ENCODE measurements at places on chromosomes 2 and 18.

DNA sequence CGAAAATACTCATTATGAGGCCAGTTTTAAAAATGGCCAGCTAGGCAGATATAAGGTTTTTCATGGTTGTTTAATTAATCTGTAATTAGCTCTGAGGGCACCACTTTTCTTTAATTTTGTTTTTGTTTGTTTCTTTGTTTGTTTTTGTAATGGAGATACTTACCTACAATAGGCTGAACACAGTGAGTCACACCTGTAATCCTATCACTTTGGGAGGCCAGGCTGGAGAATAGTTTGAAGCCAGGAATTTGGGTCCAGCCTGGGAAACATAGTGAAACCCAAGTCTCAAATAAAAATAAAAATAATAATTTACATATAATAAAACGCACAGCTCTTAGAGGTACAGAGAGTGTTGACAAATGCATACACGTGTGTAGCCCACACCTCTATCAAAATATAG is 56.8 kb upstream of the MSH2 start:
- DNase-seq: no peak

DNA sequence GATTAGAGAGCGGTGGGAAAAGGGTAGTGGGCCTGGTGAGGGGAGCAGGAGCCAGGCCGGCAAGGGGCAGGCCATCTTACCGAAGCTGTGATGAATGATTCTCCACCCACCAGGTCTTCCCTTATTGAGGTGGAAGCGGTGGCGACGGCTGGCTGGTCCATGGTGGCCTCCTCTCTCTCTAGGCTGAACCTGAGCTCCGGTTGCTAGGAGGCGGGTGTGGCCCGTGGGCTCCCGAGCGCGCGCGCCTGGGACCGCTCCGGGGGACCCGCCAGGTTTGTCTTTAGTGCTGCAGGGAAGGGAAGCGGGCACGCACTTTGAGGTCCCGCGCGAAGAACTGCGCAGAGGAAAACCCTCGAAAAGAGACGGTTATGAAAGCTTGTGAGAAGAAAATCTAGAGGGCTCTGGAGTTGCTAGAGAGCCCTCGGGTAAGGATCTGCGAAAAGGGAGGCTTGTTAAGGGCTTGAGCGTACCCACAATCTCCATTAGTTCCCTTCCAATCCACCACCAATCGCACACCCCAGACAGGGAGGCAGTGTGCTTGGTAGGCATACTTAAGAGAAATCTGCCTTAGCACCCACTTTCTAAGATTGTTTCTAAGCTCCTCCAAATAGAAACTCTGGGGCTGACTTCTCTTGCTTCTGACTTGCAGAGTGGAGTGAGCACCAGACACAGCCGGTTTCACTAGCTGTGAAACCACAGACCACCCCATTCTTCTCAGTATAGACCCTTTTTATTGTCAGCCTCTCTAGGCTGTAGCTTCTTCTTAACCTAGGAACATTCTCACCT is at the start of gene STPG4:
Gene STPG4 (minus strand): TSS at position 218 of the 786 bp plus-strand sequence. CDS start 57 bp downstream, at position 161.
- no peak for DNase-seq

DNA sequence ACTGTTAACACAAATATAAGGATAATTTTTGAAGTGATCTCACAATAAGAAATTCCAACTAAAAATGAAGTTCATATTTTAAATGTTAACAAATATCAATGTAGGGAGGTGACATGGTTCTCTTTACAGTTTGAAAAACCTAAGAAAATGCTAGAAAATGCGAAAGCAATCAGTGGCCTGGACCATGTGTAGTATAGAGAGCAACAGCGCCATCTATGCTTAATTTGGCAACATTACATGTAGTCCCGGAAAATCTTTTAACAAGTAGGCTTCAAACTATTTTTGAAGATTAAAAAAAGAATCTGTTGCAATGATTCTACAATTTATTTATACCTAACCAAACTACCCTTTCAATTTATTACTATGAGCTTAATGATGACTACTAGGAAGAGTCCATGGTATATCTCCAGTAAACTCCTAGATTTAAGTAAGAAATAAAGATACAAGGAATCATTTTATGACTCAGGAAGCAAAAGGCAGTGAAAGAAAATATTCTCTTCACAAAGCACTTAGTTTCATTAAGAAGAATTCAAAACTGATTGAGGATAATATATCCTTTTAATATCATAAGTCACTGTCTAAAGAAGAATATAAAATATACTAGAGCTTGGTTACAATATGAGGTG is 33.3 kb downstream of the NDUFA10 start:
- DNase-seq: no peak

- DNase-seq: no peak
Observed at GRCh38 chr2:219099329-219099728, 38.6 kb upstream of the IHH start.

- DNase-seq: no peak
Observed at GRCh38 chr2:231699006-231699405, 9.3 kb upstream of the PTMA start.

DNA sequence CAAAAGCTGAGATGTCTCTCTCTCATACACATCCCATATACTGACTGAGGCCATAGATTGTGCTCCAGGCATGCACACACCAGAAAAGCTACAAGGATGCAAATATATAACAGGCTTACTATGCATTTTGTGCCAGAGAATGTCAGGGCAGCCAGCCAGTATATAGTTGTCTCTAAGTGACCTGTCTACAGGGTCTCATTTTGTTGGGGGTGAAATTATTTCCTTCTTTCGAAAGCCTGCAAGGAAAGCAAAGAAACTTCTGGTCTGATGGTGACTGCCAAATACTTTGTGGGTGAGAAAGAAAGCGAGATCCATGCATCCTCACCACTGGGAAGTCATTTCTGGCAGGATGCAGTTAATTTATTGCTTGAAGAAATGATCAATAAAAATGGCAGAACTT is 70.2 kb downstream of the CDCA7 start:
- no peak for DNase-seq

DNA sequence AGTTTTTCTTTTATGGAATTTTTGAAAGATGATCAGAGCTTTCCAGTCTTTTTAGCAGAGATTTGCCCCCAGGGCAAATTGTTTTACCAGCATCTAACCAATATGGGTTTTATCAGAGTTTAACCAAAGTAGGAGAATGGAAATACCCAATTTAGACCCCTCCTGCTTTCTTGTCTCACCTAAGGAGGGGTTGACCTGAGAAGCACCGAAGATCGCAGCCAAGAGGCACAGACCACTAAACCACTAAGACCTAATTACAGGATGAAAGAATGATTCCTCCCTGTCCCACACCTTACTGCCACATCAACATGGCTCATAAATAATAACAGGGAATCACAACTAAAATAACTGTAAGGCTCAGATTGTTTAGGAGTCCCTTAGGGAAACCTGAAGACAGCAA is 111.9 kb upstream of the EPB41L5 start:
- no peak for DNase-seq

- no peak for DNase-seq
Observed at GRCh38 chr2:221254299-221254698, 317.8 kb downstream of the EPHA4 start.

DNA sequence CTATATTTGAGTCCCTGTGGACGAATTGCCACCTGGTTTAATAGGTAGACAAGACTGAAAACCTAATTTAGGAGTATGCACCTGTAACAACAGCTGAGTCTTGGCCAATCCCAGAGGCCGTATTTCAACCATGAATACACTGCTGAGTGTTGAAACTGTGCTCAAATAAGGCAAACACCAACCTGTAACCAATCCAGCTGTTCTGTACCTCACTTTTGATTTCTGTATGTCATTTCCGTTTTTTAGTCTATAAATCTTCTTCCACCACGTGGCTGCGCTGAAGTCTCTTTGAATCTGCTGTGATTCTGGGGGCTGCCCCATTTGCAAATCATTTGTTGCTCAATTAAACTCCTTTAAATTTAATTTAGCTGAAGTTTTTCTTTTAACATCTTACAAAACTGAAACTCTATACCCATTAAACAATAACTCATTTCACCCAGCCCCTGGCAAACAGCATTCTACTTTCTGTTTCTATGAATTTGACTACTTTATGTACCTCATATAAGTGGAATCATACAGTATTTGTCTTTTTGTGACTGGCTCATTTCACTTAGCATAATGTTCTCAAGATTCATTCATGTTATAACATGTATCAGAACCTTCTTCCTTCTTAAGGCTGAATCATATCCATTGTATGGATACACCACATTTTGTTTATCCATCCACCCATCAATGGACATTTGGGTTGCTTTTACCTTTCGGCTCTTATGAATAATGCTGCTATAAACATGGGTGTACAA is 7.5 kb upstream of the YPEL5 start:
- DNase-seq: no peak

DNA sequence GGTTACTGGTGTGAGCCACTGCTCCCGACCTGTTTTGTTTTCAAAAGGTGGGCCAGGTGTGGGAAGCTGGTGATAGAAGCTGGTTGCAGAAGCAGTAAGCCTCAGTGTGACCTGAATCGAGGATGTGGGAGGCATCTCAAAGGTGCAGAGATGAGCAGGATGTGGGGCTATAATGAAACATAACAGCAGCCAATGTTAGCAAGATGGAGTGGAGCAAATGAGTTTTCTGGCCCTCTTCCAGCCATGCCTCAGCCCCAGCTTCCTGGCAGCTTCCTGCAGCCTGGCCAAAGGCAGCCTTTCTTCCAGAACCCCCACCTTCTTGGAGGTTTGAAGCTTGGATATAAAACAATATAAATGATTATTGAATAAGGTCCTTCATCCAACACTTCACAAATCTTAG is 184.8 kb downstream of the NCK2 start:
- no peak for DNase-seq

- DNase-seq: no peak
Observed at GRCh38 chr2:108369153-108369552, 8.6 kb upstream of the SULT1C4 start.

DNA sequence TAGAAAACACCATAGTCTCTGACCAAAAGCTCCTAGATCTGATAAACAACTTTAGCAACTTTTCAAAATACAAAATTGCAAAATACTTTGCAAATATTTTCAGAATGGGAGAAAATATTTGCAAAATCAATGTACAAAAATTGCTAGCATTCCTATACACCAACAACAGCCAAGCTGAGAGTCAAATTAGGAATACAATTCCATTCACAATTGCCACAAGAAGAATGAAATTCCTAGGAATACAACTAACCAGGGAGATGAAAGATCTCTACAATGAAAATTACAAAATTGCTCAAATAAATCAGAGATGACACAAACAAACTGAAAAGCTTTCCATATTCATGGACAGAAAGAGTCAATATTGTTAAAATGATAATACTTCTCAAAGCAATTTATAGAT is 327.0 kb upstream of the ZC3H15 start:
- DNase-seq: no peak

- no peak for DNase-seq
Observed at GRCh38 chr2:130287656-130288026, 55.1 kb upstream of the IMP4 start.

GRCh38 chr2:104758199-104758620 is 95.7 kb upstream of the POU3F3 start:
- DNase-seq: no peak
